ENCODE measurements at places on chromosomes 2 and 18.

GRCh38 chr2:104836265-104836664 lies 17.6 kb upstream of the POU3F3 start:
- peak; percentile 63 for DNase-seq

DNA sequence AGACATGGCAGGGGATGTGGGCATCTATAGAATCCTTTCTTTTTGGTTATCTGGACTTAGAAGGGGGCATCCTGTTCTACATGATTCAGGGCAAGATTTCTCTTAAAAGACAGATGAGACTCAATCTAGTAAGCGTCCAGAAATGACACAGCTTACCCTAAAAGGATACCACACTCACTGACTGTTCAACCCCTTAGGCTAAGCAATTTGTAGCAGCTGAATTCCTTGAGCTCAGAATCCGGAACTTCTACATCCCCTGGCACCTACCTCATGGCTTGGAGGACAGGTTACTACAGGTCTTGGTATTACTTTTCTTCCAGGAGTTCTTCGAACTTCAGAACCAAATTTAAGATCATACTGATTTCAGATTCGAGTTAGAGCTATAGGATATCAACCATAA lies 138.4 kb downstream of the LAMA3 start:
- DNase-seq = no peak

- no peak for DNase-seq
Observed at GRCh38 chr18:2337552-2338141, 233.7 kb downstream of the METTL4 start.

DNA sequence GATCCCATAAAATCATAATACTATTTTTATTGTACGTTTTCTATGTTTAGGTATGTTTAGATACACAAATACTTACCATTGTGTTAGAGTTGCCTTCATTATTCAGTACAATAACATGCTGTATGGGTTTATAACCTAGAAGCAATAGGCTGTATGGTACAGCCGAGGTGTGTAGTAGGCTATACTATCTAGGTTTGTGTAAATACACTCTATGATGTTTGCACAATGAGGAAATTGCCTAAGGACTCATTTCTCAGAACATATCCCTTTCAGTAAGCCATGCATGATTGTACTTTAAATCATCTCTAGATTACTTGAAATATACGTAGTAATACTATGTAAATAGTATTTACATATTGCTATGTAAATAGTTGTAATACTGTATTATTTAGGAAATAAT lies 156.7 kb downstream of the CDCA7 start:
- no peak for DNase-seq
